Stimulated activated CD8-positive, alpha-beta memory T cell treated with anti-CD3 and anti-CD28 coated beads, Interleukin-7, amount 100 ng/mL, for 1 hour (primary cell): ENCODE measurements at places on chromosomes 4 and X.

DNA sequence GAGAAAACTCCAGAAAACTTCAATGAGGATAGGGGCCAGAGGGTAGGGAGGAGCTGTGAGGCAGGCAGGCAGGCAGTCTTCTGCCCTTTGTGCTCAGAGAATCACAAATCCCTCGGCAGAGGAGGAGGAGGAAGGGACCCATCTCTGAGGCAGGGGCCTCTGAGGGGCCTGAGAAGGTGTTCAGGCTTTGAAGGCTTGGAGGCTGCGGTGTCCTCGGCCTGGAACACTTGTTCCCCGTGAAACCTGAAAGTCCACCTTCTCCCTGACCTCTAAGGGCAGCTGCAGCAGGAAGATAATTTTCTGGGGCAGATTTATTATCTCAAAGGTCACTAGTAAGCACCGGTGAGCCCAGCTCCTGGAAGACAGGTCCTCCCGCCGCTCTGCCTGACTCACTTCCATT, 200.3 kb upstream of the BCOR start:
- DNase-seq = no peak

- no peak for DNase-seq
These were observed 162.3 kb upstream of the EDNRA start for GRCh38 chr4:147318586-147318985.

DNA sequence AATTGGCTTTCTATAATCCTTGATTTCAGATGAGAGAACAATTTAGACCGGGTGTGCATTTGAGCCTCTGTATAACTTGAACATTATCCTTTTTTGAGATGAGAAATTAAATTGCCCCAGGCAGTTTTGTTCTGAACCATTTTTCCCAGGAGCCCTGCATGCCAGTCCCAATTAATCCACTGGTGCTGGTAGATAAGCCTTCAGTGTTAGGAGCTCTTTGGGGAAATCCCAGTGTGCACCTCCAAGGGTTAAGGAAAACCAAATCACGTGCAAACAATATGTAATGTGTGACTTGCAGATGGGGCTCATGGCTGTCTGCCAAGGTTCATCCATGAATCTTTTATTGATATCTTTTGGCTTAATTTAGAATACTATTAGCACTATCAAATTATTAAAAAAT, 43.2 kb downstream of the KIT start:
- no peak for DNase-seq

GRCh38 chr4:113576947-113577678, 184.4 kb downstream of the CAMK2D start:
- DNase-seq = no peak

DNA sequence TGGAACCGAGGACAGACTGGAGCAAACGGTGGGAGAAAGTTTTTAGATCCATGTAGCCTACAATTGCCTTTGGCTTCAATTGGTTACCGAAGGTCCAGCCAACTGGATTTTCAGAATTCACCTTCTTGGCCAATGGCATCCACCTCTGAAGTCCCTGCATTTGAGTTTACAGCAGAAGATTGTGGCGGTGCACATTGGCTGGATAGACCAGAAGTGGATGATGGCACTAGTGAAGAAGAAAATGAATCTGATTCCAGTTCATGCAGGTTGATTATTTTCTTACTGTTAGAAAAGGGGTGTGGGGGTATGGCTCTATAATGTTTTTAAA, 702 bp downstream of the KLHL5 start:
- DNase-seq = no peak

DNA sequence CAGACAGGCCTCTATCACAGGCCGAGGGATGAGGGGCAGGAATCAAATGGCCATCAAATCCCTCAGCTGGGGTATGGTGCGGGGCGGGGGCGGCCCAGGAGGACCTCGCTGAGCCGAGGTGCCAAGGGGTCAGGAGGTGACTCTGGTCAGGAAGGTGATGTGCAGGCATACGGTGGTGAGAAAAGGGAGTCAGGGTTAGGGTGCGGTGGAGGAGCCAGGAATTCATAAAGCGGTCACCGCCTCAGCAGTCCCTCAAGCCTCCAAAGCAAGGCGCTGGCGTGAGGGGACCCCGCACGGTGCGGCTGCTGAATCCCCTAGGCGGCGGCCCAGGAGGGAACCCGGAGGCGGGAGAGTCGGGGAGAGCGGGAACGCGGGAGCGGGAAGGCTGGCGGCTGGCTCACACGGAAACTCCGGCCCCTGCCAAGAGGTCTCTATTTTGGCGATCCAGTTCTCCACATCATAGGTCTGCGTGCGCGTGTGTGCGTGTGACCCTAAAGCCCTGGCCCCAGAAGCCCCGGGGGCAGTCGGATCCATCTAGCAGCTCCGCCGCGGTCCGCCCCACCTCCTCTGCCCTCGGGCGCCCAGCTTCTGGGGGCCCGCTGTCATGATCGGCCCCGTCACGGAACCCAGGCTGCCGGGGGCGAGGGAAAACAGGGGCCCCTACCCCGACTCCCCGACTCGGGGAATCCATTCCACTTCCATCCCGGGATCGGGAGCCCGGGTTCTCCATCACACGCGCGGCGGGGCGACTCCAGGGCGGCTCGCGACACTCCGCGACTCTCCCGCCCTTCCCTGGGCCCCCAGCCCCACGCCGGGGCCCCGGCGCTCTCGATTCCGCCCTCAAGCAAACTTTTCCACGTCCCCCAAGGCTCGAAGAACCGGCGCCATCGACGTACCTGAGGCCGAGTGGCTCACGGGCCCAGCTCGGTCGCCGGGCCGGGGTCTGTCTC, 593 bp downstream of the ELF4 start:
- no peak for DNase-seq

DNA sequence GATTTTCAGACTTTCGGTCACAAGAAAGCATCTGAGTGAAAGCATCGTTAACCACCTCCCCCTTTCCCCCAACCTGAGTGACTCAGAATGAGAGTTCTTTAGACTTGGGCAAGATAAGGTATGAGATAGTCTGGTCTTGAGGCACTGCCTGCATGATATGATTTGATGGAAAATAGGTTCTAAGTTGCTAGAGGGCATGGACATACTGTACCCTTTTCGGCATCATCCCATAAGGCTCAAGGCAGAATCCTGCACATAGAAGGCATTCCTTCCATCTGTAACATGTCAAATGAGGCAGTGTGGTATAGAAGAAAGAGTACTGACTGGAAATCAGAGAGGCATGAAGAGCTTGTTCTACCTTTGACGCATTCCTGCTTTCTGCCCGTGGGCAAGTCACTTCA, 16.8 kb upstream of the AMOT start:
- DNase-seq = no peak

DNA sequence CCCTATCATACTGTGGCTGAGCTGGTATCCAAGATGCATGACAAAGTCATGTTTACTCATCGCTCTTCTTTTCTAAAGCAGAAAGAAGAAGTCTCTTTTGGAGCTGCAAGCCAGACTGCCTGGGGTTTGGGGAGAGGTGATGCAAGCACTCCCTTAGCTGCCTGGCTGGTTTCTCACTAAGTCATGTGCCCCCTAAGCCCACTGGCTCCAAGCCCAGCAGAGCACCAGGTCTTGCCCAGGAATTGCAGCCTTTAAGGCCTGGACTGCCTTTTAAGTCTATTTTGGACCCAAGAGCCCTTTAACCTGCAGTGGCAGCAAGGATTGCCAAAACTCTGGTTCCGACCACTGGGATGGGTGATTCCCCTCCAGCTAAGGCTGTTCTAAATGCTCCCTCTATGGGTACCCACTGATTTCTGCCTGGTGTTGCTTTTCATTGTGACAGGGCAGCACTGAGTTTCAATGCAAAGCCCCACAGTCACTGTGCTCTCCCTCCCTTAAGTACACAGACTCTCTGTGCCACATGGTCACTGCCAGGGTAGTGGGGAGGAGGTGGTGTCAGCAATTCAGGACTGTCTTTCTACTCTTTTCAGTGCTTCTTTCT, 548.6 kb downstream of the TLL1 start:
- no peak for DNase-seq

DNA sequence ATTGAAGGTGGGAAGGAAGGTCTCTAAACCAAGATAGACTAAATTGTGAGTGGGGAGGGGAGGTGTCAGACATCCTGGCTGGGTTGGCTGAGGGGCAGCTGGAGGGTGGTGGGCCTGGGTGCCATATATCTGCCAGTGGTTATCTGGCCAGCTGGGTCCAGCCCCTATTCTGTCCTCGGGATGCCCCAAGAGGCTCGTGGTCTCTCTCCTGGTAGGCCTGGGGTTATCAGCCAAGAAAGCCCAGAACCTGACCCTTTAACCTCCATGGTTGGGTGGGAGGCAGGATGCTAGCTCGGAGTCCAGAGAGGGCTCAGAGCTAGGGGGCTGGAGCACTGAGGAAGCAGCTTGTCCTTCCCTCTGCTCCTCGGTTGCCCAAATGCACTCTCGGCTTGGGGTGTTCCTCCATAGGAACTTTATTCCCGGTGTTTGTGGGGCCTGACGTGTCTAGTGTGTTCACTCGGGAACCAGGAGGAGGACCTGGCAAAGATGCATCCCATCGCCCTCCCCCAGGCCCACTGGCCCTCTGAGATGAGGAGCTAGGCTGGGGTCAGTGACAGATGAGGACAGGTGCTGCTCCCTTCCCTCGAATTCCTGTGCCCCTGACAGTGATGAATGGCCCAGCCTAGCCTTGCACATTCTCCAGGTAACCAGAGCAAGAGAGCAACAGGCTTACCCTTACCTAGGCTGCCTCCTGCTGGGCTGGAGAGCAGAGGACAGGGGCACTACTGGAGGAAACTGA, 5.2 kb upstream of the EFNB1 start:
- DNase-seq = no peak

GRCh38 chrX:21932292-21933002, 8.1 kb upstream of the SMS start:
- no peak for DNase-seq

DNA sequence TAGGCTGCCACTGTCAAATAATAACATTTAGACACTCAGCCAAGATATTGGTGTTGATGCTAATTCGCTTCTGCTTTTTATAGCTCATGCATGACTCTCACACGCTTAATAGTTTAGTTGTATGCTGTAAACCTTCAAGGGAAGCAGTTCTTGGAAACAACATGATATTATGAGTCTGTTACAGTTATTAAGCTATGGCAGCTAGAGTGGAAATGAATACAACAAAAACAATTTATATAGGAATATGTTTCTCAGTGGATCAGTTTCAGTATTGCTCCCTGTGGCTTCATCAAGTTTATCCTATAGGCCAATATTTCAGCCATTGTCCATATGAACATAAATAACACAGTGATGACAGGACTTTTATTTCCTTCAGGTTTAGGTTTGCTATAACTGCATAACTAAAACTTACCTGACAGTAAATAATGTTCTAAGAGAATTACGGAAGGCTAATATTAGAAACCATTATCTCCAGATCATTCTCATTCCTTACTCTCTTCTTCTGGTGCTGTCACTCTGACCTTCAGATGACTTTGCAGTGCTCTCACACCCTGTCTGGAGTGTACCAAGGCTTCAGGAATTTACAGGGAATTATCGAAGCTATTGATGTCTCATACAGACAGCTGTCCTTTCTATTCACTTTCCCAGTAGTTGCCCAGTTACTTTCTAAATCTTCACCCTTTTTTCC, 555.0 kb downstream of the ANKRD50 start:
- no peak for DNase-seq

- DNase-seq = no peak
These were observed 38.8 kb downstream of the DCLK2 start for GRCh38 chr4:150117094-150117493.

GRCh38 chrX:70231666-70232065, 2.8 kb upstream of the AWAT1 start:
- DNase-seq = no peak

GRCh38 chr4:15740764-15741404, 37.2 kb upstream of the CD38 start:
- DNase-seq = no peak
